ENCODE measurements at places on chromosomes 7 and 10.

DNA sequence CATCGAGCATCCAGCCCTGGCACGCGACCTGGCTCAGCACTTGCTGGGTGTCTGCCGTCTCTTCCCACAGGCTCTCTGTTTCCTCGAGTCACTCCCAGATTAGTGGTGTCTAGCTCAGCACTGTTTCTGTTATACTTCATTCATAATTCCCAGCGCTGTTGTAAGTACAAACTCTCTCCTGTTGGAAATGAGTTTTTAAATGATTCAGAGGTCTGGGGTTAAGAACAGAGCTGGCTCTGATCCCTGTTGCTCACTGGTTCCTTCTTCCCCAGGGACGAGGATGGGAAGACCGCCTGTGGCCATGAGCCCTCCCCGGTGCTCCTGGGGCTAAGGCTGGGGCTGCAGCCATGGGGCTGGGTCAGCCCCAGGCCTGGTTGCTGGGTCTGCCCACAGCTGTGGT, 17.3 kb upstream of the C10orf95 start:
- no peak for DNase-seq

DNA sequence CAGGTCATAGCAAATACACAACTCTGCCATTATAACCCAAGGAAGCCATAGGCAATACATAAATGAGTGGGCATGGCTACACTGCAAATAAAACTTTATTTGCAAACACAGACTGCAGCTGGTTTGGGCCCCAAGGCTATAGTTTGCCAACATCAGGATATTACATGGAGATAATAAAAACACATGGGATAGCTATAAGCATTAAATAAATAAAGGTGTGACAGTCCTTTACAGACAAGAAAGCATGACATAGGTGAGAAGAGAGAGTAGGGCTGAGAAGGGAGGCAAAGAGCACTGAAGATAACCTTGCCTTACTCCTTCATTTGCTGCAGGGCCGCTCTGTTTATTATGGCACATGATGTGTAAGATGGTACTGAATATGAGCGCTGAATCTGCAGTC, 135.1 kb upstream of the GHITM start:
- DNase-seq: no peak

- DNase-seq: no peak
Measured at GRCh38 chr10:84392181-84392580, 63.8 kb downstream of the CCSER2 start.

- no peak for DNase-seq
Measured at GRCh38 chr7:155466814-155467733, 9.1 kb downstream of the EN2 start.

- DNase-seq: no peak
Measured at GRCh38 chr7:143303733-143304132, 12.2 kb upstream of the CLCN1 start.

DNA sequence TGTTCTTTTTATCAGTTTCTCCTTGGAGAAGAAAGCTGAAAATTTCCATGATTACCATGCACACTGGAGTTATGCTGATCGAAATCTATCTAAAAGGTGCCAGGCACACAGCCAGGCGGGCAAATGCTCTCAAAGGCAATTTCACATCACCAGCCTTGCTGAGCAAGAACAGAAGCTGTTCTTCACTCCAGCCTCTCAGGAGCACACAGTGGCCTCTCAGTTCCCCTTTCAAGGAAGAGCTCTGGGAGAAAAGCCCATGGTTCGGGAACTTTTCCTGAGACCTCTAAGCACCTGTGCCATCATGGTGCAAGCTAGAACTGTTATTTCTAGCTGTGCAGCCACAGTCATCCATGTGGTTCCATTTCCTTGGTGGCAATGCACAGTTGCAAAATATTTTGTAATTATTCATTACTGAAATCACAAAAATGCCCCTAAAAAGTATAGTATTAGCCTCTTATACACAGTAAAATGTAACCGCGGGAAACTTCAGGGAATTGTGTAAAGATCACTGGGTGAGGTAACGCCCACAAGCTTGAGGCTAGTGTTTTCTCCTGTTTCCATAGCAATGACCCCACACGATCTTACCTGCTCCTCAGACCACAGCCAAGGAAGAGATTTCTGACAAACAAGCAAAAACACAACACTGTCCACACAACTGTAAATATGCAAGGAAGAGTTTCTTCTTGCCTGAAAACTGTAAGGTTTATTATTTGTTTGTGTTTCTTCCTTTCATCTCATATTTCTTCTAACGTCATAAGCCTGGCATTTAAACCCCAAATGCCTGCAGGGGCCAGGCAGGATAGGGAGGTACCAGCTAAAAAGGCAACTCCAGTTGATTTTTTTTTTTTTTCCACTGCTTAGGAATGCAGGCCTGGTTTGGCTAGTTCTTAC, 121.2 kb downstream of the FAM107B start:
- no peak for DNase-seq

DNA sequence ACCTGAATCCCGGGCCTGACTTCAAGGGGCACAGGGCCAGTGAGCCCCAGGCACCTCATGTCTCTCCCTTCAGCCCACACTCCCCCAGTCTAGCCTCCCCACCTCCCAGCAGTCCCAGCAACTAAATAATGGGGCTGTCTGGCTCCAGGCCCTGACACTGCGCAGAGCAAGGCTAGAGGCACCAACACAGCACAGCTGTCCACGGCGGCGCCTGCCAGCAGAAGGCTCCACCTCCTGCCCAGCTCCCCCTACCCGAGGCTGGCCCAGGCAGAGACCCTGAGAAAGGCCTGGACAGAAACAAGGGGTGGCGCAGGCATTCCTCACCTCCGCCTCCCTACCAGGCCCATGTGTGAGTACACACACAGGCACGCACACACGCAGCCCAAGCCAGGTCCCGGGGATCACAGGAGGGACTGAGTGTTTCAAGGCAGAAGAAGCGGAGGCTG, 6.1 kb downstream of the KCNH2 start:
- DNase-seq: no peak

- DNase-seq: no peak
Measured at GRCh38 chr10:49534670-49535381, 4.1 kb downstream of the ERCC6 start.

GRCh38 chr7:49791088-49791741, 17.8 kb downstream of the VWC2 start:
- DNase-seq: no peak

- no peak for DNase-seq
Measured at GRCh38 chr10:86295351-86295750, 71.2 kb downstream of the GRID1 start.

- DNase-seq: no peak
Measured at GRCh38 chr7:151003572-151003971, 12.8 kb downstream of the NOS3 start.

DNA sequence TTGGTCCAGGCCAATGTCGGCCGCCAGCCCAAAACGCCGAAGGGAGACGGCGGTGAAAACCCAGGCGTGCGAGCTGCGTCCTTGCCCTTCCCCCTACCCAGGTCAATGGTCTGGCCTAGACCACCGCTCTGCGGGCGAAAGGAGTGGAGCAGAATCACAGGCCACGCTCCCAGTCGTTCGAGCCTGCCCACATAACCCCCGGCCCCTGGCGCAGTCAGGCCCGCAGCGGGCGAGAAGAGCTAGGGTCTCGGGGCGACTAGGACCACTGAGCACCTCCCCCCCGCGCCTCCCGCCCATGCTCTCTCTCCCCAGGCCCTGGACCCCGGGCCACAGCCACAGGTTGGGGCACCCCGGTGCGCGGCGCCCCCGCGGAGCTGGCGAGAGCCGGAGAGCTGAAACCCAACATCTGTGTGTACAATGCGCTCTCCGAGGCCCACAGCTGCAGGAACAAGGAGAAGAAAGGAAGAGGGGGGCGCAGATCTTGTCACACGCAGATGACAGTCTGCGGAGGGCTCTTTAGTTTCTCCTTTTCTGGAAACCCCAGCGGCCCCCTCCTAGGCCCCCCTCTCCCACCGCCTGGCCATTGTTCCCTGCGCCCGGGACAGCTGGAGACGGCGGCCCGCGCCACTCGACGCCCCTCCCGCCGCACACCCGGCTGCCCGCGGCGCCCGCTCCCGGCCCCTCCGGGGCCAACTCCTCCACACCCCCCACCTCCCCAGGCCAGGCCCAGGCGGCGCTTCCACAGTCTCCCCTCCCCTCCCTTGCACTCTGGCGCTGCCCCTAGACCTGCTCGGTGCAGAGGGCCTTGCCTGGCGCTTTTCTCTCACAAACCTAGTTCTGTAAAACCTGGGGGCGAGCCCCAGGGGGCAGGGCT, 355.0 kb downstream of the DNAJB6 start:
- DNase-seq: no peak

- DNase-seq: no peak
Measured at GRCh38 chr10:117320050-117320665, 55.1 kb downstream of the PDZD8 start.

GRCh38 chr10:78442836-78443550, 409.3 kb downstream of the RPS24 start:
- no peak for DNase-seq

GRCh38 chr7:152103691-152104090, 78.2 kb downstream of the GALNT11 start:
- DNase-seq: no peak

- DNase-seq: peak; percentile 21
Measured at GRCh38 chr7:24812305-24812945, 55.2 kb upstream of the GSDME start.

DNA sequence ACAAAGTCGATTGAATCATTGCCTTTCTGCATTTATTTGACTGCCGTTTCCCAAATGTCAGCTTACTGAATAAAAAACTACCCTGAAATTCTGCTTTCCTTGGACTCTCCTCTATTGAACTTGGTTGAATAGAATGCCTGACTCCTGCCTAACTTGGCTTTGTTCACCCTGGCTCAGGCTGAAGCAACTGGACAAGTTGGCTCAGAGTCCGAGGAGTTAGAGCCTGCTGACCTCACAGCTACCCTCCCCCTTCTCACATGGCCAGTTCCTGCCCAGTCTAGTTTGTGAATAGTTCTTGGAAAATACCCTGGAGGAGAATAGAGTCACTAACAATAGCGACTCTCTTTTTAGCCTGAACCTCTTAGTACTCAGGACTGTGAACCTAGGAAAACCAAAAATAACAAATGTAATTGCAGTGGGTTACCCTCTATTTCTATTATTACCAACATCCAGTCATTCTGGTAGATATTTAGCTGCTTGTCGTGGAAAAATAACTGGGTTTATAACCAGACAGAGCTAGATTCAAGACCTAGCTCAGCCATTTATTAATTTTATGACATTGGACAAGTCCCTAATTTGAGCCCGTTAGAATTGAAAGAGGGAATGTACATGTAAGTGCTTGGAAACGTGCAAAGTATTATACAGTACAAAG, 17.3 kb upstream of the NRBF2 start:
- no peak for DNase-seq

DNA sequence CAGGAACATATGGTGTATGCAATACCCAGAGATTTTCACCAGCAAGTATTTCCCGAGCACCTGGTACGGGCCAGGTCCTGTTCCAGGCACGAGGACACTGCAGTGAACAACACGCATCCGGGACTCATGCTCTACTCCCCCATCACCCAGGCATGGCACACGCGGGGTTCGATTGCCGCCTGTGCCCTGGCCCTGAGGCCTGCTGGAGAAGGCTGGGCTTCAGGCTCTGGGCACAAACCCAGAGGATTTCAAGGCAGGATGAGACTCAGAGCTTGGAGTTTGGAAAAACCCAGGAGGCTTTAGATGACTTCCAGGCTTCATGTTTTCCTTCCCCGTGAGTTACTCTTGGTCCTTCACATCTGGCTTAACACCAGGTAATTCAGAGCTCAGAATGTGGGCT, 143.5 kb downstream of the NEURL1 start:
- DNase-seq: no peak

GRCh38 chr7:140684066-140684950, 11.6 kb downstream of the ADCK2 start:
- DNase-seq: no peak

- no peak for DNase-seq
Measured at GRCh38 chr7:128206747-128207500, 34.2 kb upstream of the LEP start.

GRCh38 chr10:72012796-72013195, 48.6 kb downstream of the CHST3 start:
- no peak for DNase-seq

DNA sequence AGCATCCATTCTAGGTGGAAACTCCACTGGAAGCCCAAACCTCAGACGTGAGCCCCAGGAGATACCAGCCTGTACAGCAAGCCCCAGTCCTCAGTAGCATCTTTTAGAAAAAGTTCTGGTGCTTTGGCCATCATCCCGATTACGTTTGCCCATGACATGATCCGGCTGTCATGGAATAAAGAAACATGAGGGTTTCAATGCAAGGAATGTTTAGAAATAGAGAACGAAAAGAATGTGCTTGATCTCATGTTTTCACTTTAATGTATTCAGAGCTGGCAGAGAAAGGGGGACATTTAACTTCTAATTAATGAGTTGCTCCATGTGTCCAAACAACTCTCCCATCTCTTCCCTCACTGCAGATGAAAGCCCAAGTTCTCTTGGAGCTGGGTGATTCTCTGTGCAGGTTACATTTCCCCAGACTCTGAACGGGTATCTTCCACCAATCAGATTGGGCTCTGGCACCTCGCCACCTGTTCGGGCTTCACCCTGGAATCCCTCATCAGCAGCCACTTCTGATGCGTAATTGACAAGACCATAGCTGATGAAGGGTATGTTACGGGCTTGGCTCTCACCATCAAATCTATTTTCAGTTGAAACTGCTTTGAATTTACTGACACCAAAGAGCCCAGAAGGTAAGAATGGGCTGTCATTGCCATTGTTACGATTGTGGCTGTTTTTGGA, 165.3 kb downstream of the PLXNA4 start:
- no peak for DNase-seq

DNA sequence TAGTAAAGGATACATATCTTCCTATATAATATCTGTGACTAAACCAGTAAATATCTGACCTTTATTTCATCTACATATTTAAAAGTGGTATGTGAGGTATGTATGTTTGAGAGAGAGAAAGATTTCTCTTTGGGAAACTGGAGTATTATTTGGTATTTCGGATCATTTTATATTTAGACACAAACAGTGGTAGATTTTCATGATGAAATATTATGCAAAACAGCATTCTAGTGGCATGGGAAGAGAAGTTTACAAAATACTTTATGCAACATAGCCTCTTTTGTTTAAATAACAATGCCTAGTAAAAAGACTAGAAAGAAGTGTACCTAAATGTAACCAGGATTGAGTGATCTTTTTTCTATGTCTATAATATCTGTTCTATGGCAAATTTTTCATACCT, 98.6 kb upstream of the TMEM168 start:
- no peak for DNase-seq

DNA sequence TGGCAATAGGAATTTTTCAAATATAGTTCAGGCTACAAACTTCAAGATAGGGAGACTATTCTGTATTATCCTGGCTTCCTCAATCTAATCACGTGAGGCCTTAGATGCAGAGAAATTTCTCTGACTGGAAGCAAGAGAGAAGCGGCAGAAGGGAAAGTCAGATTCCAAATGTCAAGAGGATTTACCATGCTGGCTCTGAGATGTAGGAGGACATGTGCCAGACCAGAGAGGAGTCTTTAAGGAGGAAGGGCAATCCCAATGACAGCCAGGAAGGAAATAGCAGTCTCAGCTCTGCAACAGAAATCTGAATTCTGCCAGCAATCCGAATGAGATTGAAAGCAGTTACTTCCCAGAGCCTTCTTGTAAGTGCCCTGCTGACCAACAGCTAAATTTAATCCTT, 57.4 kb downstream of the NUTM2E start:
- no peak for DNase-seq

Measured in activated T-cell treated with anti-CD3 and anti-CD28 coated beads for 4 hours (primary cell).